ENCODE measurements at places on chromosomes 7 and 10.

- no peak for DNase-seq
These were observed 9.9 kb downstream of the SKIDA1 start for GRCh38 chr10:21515361-21516241.

GRCh38 chr10:133124357-133125211 lies 35.4 kb upstream of the KNDC1 start:
- no peak for DNase-seq

DNA sequence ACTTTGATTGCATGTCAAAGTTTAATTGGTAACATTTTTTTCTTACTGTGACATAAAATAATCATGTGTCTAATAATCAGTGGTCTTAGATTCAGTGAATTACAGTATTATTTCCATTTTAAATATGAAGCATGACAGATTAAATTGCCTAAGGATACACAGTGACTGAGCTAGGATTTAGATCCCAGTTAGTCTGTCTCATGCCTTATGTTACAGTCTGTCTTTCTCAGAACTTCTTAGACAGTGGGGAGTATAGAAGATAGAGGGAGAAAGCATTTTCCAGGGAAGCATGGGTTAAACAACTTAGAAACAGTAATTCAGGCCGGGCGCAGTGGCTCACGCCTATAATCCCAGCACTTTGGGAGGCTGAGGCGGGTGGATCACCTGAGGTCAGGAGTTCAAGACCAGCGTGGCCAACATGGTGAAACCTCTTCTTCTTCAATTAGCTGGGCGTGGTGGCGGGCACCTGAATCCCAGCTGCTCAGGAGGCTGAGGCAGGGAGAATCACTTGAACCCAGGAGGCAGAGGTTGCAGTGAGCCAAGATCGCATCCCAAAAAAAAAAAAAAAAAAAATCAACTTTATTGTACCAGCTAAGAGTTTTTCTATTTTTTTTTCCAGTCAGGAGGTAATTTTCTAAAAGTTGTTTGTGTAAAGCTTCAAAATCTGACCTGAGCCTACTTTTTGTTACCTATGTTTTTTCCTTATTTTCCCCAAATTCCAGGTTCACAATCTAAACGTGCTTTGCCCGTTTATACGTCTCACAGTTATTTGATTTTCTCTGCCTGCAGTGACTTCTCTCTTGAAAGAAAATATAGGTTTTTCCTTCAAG lies 3.3 kb downstream of the CASD1 start:
- no peak for DNase-seq

DNA sequence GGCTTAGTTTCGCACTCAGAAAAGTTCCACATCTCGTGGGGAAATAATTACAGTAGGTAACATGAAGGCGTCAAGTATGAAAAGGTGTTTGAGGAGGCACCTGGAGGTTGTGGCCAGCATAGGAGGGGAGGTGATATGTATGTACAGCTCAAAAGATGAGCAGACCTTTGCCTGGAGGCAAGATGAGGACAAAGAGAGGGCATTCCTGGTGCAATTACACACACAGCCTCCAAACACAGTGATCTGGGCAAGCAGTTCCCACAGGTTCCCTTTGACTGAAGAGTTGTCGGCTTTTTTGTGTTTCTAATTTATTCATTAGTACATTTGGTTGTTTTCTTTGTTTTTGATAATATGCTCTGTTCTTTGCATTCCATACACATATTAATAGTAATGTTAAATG lies 46.9 kb downstream of the CDK14 start:
- no peak for DNase-seq

DNA sequence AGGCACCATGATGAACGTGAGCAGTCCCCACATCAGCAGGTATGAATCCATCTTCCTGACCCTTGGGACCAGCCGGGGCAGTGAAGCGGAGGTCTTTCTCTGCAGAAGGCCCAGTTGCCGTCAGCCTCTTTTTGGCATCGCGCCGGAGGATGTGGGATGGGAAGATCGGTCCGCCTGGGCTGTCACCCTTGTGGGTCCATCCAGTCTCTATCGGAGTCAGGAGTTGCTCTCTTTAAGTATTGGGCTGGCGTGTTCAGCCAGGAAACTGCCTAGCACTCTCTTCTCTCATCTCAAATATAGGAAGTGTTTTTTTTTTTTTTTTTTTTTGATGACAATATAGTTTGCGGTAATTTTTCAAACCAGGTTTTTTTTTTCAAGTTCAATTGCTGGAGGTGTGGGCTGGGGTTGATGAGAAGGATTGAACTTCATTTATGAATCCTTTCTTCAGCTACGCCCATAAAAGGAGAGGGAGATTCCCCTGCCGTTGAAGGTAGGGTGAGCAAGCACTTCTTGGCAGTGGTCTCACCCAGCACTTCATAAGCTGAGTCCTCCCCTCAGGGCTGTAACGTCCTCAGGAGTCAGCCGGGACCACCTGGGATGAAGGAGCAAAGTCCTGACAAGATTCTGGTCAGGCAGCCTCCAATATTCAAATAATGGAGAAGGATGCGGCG lies at the start of gene IL2RA:
Gene IL2RA (minus strand): TSS at position 267 of the 671 bp plus-strand sequence. CDS start 216 bp downstream, at position 51.
- peak; percentile 50 for DNase-seq

- no peak for DNase-seq
These were observed 789 bp downstream of the TCF7L2 start for GRCh38 chr10:112950714-112951358.

DNA sequence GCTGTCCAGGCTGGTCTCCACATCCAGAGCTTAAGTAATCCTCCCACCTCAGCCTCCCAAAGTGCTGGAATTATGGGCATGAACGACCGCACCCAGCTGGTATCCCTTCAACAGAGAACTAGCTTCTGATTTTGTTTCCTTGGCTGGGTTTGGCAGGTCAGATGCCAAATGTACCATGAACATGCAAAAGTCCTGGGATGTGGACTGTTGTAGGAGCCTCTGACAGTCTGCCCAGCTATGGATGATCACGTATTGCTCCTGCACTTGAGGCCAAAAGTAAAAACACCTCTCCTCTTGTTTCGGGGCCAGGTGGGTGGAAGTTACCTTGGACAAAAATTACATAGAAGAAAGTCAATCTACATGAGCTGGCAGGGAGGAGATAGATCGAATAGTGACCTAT lies 699.5 kb downstream of the TYW1 start:
- no peak for DNase-seq

GRCh38 chr7:88509341-88509740 lies 202.6 kb upstream of the STEAP4 start:
- DNase-seq: no peak

DNA sequence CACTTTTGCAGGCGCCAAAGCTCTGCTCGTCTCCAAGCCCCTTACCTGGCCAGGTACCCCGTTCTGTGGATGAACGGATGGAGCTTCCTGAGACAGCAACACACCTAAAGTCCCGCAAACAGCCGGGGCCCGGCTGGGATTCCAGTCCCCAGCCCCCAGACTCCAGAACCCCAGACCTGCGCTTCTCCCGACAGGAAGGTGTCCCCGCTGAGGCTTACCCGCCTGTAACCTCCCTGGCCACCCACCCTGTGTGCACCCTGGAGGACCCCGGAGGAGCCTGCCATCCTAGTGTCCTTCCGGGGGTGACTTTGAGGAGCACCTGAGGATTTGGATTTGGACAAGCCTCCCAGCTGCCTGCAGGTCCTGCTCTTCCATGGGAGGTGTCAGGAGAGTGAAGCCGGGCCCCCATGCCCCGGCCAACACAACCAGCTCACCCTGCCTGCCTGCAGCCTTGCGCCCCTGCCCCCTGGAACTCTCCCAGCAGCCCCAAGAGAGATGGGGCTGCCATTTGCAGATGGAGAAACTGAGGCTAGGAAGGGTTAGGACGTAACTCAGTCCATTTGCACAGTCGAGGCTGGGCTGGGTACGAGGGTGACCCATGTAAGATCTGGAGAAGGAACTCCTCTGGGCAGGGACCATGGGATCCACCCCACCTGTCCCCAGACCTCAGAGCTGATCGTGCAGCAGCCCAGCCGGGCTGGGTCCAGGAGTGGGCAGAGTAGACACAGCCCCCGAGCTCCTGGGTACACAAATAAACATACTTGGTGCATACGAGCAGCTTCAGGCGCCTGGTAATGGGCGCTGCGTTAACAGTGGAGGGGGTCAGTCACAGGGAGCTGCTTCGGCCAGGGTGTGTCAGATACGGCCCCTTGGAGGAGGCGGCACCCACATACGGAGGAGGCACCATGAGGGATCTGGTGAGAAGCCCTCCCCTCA lies 31.9 kb downstream of the UNCX start:
- no peak for DNase-seq

- DNase-seq: no peak
These were observed 270.5 kb downstream of the CREB5 start for GRCh38 chr7:28682801-28683200.

DNA sequence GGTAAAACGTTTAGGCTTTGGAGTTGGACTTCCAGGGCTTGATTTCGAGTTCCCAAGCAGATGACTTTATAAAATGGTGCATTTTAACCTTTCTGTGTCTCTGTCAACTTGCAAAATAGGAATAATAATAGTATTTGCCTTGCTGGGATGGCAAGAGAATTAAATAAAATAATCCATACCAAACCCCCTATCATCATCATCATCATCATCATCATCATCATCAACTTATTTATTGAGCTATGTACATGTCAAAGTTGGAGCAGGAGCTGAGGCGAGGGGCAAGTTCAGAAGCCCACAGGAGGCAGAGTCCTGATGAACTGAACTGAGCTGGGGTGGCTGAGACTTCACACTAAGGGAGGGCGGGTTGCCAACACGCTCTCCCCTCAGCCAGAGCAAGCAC lies 51.7 kb upstream of the KCNMA1 start:
- DNase-seq: no peak

DNA sequence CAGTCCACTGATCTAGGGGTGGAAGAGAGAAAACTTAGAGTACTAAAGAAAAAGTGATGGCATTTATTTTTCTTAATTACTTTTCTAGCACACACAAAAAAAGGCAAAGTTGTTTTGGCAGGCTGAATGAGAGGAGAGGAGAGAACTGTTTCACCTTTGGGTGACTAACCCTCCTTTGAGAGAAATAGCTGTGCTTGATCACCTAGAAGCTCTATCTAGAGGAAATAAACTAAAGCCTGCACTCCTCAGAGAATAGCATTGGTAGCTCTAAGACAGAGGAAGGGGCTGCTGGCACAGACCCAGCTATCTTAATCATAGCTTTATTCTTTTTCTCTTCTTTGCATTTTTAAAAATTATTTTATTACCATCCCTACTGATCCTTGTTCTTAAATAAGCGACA lies 6.3 kb downstream of the TMEM243 start:
- DNase-seq: no peak

- no peak for DNase-seq
These were observed 117.8 kb upstream of the ZMIZ1 start for GRCh38 chr10:78950656-78951587.

DNA sequence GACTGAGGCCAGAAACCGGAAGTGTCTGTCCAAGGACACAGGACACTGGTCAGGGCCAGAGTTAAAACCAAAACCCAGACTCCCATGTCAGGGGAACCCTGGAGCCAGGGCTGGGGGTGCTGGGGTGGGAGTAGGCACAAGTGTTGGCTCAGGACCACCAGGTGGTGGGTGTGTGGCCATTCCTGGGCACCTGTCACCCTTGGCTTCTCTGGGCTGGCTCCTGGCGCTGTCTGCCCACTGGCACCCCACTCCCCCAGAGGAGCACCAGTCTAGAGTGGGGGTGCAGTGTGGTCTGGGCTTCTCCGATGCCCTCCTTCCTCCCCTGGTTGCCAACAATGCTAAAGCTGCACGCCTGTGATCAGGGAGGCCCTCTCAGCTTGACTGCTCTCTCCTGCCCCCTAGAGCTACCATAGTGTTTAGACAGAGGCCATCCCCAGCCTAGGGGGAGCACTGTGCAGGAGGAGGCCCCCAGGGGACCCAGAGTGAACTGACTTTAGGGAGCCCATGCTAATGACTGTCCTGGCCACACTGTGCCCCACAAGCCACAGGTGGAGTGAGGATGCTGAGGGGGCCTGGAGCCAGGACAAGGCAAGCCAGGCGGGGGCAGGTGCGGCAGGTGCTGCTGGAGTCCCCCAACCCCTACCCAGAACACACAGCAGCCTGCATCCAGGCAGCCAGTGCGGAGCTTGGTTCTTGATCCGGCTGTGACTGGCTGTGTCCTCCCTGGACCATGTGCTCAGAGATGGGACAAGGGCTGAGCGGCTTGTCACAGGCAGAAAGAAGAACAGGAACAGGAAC lies 11.0 kb downstream of the RASGEF1A start:
- peak; percentile 48 for DNase-seq

DNA sequence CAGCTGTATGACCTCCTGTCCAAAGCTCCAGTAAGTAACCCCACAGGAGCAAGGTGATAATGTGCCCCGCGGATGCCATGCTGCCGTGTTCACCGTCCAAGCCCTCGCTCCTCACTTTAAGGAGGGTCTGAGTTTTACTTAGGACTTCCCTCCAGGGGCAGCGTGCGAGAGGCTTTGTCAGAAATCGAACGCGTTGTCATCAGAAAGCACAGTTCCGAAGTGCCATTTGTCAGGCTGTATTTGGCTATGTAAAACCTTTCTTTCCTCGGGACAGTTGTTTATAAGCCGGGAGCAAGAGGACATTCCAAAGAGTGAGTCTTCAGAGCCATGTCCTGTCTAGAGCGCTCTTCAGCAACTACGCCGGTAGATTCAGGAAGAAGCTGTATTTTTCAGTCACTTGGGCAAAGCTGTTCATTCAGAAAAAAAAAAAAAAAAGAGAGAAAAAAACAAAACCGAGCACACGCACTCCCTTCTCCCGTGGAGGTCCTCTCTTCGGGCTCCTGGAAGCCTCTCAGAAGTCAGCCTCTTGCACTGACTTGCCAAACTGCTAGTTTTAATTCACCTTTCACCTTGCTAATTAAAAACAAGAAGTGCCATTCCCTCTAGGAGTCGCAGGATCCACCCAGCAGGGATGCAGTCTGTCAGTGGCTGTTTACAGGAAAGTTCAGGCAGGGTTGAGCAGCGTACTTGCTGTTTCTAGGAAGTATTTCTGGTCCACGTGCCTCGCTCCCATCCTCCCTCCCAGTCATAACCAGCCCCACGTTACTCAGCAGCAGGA lies at the start of gene SEMA3E:
Gene SEMA3E (minus strand): TSS at position 676 of the 778 bp plus-strand sequence.
- DNase-seq: no peak

GRCh38 chr7:155003092-155003375 lies at the start of gene PAXIP1:
Gene PAXIP1 (minus strand): TSS chr7:155003124. CDS start chr7:155002929, 195 bp downstream.
- DNase-seq: peak; percentile 72

- no peak for DNase-seq
These were observed 8.4 kb upstream of the LGI1 start for GRCh38 chr10:93749218-93749799.

GRCh38 chr10:123869020-123869414 lies 22.6 kb downstream of the CPXM2 start:
- no peak for DNase-seq

DNA sequence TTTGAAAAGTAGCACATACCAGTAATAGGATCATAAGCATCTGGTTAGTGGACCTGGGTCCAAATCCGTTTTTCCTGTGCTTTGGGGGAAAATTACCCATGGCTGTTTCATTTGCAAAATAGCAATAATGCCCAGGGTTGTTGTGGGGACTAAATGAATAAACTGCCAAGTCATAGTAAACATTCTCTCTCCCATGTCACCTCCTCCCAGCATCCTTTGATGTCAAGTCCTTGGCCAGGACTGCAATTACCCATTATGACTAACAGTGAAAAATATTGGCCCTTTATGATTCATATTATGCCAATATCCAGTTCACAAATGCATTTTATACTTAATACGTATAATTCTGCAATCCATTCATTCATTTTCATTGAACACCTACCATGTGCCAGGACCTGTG lies 23.0 kb downstream of the TOMM7 start:
- DNase-seq: no peak
